ENCODE measurements at places on chromosomes 7 and 10. TPM values are rescaled to one million over a fixed set of nuclear protein-coding genes. Genes with fewer than 3 reads are reported as not detected.
A peak's percentile ranks its signal among the peaks of the same experiment; 100 is the strongest.

AGR3 gene
- 1.7 TPM for polyA plus RNA-seq

CALHM1 gene
- polyA plus RNA-seq = not detected

AZGP1 gene
- polyA plus RNA-seq = 198 TPM

DNA sequence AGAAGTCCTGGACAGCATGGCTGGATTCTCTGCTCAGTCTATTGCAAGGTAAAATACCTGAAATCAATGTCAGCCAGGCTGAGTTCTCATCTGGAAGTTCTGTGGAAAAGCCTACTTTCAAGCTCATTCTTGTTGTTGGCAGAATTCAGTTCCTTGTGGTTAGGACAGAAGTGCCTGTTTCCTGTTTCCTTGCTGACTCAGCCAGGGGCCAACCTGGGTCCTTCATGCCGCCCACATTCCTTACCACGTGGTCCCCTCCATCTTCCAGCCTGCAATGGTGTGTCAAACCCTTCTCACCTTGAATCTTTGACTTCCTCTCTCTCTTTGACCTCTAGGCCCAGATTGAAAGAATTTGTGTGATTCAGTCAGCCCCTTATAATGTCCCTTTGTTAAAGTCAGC lies 197.1 kb upstream of the STK17A start:
- no peak for DNase-seq

- peak; percentile 75 for DNase-seq
Observed at GRCh38 chr7:2904202-2904601, 60.1 kb upstream of the GNA12 start.

DNA sequence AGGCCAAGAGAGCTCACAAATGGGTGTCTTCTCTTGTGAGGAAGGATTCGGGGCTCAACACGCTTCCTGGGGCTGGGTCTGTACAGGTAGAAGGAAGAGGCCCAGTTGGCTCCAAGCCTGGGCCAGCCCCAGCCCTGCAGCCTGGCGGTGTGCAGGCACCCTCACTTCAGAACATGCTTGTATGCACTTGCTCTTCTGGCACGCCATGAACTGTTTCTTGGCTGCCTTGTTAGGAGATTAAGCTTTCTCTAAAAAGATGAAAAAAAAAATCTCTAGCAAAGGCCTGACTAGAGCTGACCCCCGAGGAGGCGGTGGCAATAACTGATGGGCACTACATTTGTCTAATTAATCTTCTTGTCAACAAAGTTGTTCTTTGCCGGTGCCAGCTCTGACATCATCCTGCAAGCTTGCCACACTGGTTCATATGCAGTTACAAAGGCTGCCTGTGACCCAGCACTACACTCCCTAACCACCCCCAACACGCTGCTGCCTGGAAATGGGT lies 94.7 kb downstream of the WDR11 start:
- DNase-seq = no peak

GRCh38 chr10:69848454-69848853 lies 46.7 kb downstream of the COL13A1 start:
- no peak for DNase-seq

GRCh38 chr7:79165225-79165624 lies 288.2 kb downstream of the MAGI2 start:
- no peak for DNase-seq

DNA sequence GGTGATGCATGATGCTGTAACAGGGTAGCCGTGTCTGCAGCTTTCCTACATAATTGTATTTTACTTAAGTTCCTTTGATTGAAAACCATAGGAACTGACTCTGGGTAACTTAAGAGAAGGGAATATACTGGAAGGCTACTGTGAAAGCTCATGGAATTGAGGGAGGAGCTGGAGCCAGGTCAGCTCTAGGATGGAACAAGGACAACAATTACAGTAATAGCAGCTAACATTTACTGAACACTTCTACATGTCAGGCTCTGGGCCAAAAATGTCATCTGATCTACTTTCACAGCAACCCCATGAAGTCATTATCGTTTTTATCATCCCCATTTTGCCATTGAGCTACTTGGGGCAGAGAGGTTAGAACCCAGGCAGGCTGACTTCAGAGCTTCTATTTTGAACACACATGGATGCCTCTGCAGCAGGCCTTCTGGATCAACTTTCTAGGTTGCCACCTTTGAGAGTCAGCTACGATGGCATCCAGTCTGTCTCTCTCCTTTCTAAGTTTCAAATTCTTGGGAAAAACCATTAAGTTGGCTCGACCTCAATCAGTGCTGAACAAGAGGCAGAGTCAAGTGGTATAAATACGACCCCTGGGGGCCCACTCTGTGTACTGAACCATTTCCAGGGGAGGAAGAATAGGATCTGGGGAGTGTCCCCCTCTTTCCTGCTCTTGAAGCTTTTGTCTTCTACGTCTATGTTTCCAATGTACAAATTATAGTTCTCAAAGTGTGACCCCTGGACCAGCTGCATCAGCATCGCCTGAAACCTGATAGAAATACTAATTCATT lies 272.3 kb upstream of the PLPP4 start:
- no peak for DNase-seq

DNA sequence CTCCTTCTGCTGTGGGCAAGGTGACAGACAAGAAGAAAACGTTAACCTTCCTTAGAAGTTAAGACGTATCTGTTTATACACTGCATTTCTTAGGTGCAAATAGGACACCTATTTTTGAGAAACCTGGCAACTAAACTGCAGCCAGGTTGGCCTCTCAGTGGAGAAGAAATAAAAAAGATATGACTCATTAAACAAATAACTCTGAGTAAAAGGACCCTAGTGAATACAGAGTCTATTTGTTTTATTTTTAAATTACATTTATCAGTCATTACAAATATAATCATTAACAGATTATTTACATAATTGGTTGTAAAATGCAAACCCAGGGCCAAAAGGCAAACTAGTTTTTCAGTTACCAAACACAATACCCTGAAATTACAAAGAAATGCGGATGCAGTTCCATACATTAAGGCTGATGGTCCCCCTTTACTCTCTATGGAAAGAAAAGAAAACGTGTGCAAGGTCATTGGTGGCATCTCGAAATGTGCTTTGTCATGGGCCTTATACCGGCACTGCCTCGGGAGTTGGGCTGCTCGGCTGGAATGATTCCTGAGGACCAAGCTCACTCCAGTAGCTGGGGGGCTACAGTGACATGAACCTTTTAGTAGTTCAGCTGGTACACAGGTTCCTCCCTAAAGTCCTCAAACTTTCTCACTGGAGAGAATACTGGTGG lies 38.4 kb downstream of the ADRB1 start:
- no peak for DNase-seq
